ENCODE measurements at places on chromosomes 16 and 17.

DNA sequence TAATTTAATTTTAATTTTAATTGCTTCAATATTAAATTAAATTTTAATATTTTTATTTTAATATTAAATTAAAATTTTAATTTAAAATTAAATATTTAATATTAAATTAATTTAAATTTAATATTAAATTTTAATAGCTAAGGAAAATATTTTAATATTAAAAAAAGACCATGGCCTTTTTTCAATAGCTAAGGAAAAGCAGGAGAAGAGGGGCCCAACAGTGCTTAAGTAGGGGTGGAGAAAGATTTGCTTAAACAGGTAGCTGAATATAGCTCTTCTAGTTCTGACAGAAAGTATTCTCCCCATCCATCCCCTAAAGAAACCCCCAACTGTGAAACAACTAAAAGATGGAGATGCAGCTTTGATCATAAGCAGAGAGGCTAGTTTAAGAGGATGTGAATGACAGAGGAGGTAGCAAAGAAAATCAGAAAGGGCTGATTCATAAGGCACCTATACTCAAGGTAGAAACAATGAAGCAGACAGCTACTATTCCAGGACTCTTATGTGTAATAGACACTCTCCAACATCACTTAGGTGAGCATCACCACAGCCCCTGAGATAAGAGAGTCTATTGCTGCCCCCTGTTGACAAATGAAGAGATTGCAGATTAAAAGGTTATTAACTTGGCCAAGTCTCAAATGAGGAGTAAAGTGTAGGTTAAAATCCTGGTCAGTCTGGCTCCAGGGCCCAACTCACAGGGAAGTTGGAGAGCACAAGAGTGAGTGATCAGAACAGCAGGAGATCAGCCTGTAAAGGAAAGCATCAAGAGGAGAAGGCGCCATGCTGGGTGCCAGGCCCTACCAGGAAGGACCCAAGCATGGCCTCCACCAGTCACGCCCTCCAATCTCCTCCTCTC is 7.8 kb upstream of the RNASEK start:
- no peak for DNase-seq

DNA sequence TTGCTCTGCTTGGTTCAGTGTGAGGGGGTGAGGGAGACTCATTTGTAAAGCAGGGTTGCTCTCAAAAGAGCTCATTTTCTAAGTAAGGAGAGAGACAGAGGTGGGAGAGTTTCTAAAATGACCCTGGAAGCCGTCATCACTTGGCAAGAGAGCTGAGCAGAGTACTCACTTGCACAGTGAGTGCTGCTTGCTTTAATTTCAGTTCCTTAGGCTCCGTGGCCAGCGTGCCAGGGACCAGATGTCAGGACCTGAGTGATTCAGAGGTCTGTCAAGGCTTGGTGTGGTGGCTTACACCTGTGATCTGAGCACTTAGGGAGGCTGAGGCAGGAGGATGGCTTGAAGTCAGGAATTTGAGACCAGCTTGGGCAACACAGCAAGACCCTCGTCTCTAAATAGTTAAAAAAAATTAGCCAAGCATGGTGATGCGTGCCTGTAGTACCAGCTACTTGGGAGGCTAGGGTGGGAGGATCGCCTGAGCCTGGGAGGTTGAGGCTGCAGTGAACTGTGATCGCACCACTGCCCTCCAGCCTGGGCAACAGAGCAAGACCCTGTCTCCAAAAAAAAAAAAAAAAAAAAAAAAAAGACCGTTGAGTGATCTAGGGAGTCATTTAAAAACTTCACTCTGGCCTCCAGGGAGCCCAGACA is 10.7 kb downstream of the ZNF205 start:
- DNase-seq, result no peak

DNA sequence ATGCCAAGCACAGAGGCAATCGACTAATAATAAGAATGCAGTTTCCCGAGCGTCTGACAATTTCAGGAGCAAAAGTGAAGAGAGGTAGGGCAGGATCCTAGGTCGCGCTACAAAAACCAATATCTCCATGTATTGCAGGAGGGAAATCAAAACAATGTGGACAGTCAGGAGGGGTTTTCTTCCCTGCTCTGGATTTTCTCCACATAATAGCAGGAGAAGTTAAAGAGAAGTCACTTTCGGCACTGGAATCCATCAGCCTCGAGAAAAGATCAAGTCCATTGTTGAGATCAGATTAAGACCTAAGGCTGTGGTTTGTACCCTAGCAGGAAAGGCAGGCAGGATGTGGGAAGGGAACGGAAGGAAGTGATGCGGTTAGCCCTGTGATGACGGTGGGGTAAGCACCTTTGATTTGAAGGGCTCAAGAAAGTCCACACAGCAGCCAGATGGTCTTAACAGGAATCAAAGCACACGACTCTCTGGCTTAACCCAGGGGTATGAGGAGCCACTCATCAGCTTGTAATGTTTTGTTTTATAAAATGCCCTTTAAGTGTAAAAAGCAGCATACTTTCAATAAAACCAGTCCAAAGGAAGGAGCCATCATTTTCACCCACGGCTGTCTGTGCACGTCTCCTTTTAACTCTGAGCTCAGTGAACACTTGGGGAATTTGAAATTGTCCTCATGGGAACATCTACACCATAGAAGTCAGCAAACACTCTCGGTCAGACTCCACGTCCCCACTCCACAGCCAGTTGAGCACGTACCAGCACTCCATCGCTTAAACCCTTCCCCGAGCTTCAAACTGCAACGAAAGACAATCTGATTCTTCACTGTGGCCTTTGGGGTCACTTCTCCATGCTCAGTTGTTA is 15.8 kb upstream of the AKTIP start:
- no peak for DNase-seq

- DNase-seq, result no peak
These were observed 1.1 kb downstream of the SEZ6L2 start for GRCh38 chr16:29898135-29898803.

- no peak for DNase-seq
These were observed 69.8 kb downstream of the MRTFB start for GRCh38 chr16:14140923-14141322.

DNA sequence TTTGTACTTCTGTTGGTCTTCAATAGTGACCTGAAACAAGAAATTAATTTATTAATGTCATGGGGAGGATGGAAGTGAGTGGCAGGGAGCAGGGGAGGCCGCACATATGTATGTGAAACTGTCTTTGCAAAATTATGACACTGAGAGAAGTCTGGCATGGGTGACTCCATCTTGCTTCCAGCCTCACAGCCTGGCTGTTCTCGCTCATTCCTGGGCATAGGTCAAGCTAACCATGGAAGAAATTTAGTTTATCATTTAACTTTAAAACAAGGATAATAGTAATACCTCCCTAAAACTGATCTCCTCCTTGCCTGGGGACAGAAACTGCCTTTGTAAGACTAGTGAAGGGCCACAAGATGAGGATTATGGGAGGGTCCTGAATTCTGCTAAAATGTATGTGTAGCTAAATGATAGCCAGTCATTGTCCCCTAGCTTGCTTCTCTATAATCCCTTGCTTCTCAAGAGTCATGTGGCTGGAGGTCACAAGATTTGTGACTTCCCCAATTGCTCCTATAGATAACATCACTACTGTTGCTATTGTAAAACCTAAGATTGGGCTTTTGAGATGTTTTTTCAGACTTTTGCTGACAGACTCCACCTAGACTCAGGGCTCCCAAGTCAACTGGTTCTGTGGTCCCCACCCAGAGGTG is 126.0 kb downstream of the HS3ST3A1 start:
- DNase-seq, result no peak

DNA sequence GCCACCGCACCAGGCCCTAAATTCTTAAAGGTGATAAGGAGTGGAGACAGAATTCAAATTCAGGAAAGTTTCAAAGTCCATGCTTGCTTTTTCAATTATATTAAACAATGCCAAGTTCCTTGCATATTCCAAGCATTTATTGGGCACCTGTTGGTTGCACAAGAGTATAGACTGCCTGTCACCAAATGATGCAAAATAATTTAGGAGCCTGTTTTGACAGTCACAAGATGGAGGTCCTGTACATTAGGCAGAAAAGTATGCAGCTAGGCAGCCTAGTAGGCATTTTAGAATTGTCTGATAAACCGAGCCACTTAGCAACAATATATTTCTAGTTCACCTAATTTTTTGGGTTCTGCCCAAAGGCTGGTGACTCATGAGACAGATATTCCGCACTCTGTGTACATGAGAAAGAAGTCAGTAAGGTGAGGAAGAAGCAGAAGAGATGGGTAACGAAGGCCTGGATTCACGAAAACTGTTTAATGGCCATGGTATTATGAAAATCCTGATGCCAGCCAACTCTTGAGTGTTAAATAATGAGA is 7.3 kb downstream of the ACACA start:
- no peak for DNase-seq

GRCh38 chr17:2392252-2393173 is 8.3 kb downstream of the MNT start:
- peak; percentile 92 for DNase-seq

- DNase-seq, result no peak
These were observed 19.7 kb downstream of the ST6GALNAC2 start for GRCh38 chr17:76565728-76566612.

DNA sequence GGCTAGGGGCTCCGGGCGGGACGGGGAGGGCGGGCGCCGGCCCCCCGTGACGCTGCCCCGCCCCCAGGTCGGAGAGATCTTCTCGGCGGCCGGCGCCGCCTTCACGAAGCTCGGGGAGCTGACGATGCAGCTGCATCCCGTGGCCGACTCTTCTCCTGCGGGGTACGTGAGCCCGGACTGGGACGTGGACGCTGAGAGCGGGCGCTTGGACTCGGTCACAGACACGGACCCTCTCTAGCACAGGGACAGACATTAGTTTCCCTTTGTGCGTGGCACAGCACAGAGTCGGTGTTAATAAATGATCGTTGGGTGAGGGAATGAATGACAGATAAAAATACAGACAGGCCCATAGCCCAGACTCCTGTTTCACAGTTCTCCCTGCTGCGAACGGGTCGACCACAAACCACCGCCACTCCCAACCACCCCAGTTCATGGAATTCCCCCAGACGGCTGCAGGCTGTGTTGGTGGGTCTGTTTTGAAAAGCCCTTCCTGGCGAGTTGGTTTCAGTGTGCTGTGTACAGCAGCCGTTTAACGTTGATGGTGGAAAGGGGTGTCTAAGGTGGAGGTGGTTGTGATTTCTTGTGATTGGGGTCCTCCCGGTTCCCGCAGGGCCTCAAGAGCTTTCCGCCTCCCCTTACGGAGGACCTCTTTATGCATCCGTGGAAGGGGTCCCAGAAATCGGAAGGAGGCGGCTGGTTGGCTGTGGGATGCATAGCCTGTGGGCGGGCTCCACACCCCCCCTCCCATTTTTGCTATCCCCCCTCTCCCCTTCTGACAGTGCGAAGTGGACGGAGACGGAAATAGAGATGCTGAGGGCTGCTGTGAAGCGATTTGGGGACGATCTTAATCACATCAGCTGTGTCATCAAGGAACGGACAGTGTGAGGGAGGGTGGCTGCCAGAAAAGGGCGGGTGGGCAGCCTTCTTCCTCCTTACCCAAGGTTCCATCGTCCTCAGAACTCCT is 2.9 kb downstream of the RNASEK start:
- peak; percentile 62 for DNase-seq

GRCh38 chr17:1915889-1916288 is 86.1 kb downstream of the RPA1 start:
- DNase-seq, result no peak

DNA sequence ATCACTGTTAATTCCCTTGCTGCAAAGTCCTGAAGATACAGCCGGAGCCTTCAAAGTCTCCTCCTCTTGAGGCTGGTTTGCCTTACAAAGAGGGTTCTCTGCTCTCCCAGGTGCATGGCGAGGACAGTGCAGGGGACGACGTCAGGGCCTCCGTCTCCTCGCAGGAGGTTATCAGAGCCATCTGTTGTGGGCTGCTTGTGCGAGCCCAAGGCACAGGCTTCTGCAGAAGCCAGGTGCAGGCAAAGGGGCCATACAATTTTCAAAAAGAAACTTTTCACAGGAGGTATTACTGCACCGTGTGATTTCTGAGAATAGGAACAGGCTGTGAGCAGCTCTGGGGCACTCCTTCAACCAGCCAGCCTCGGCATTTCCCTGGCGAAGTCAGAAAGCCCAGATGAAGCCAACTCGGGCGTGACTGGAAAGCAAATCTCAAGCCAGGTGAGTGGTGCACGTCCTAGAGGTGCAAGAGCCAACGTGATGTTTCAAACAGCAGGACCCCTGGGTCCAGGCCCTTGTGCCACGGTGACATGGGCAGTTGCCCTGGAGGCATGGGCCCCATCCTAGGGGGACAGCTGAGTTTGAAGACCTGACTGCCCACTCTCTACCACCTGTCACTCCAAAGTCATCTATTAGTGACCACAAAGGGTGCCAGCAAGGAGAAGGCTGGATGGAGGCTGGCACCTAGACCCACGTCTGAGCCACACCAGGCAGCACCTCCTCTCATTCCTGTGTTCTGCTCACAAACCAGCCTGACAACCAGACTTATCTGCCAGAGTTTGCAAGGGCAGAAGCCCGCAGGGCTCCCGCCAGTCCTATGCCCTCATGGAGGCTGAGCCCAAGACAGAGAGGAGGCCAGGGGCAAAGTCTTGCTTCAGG is 68.6 kb downstream of the SMPD3 start:
- DNase-seq, result no peak

- no peak for DNase-seq
These were observed 31.0 kb downstream of the OMG start for GRCh38 chr17:31266042-31266441.
